ENCODE measurements at places on chromosomes 12 and 14.

DNA sequence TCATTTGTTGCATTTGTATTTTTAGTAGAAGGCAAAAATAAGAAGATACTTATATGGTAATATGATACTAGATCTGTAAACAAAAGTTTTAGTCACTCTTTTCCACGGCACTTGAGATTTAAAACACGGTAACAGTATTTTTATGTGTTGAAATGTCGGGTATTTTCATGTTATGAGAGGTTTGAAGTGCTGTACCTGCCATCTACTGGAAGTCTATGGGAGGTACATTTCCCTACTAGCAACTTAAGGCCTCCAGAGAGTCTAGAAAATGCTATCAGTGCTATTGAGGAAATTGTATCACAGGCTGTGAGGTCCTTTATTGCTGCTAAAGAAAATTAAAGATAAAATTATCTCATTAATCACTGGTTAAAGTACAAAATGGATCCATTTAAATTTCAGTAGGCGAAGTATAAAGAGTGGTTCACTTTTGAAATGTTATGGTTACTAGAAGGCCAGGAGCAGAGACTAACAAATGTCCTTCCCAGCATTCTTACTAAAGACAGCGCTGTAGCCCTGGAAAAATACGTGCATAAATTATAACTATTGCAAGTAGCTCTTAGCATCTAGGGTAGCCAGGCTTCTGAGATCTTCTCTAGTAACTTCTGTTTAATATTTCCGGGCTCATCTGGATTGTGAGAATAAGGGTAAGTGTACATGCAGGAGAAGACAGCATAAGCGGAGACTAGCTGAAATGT is 77.6 kb upstream of the PRKD1 start:
- DNase-seq = no peak

GRCh38 chr12:15858353-15858752 is 23.8 kb upstream of the STRAP start:
- DNase-seq = no peak

DNA sequence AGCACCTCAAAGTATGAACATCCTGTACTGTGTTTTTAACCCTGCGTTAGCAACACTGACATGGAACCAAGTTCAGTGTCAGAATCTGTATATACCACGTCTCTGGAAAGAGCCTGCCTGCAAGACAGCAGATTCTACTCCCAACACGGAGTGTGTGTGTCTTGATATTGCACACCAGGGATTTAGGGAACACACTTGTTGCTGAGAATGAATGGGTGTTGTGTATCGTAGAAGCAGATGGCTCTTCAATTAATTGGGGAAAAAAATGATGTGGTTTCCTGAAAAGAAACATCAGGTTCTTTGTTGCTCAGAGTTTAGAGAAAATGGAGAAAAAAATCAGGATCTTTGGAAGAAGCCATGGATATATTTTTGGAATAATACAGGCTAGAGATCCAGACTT is 170.8 kb downstream of the EGLN3 start:
- DNase-seq = no peak

- no peak for DNase-seq
Observed at GRCh38 chr14:52656905-52657304, 38.5 kb downstream of the ERO1A start.

DNA sequence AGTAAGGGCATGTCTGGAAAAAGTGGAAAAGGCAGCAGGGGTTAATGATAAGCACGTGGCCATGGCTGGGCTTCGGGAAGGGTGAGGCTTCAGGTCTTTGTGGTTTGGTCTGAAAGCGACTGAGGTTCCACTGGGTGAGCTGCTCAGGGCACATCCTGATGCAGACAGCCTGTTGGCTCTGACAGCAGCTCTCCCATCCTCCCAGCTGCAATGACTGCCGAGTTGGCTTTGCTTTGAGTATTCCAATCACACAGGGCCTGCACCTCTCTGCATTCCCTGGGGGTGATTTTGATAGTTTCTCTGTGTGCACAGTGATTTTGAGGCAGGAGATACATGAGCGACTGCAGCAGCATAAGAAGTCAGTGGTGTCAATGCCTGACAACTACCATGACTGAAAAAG is 390.7 kb downstream of the APAF1 start:
- DNase-seq = no peak

DNA sequence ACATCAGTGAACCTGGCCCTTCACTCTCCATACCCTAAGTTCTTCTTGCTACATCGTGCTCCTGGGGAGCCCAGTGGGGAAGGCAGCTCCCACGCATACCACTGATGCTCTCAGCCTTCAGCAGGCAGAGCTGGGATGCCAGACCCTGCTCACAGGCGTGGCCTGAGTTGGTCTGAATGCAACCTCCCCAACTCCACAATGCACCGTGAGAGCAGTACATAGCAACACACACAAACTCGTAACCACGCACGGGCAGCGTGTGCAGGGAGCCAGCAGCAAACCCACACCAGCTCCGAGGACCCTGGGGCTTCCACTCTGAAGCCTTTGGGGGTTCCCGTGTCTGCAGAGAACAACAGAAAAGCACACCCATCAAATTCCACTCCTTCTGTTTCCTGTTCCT is 37.3 kb downstream of the ANO2 start:
- DNase-seq = no peak

- DNase-seq = no peak
Observed at GRCh38 chr14:96263347-96264199, 7.6 kb downstream of the BDKRB1 start.

GRCh38 chr12:107404981-107405380 is 280.6 kb upstream of the PWP1 start:
- DNase-seq = no peak

Data from activated naive CD4-positive, alpha-beta T cell (primary cell).